Cardiac atrium fibroblast (primary cell): ENCODE measurements at places on chromosomes 2 and 18. TPM values are rescaled to one million over a fixed set of nuclear protein-coding genes. Genes with fewer than 3 reads are reported as not detected.

CFAP210 gene
- not detected in 2 replicates for total RNA-seq

ABCB6 gene
- total RNA-seq, result 39.9 and 46.0 TPM in 2 replicates

DSG1 gene
- total RNA-seq, result not detected in 2 replicates

ABCG8 gene
- not detected in 2 replicates for total RNA-seq

MAPRE3 gene
- 3.1 and 6.0 TPM in 2 replicates for total RNA-seq

RAB6C gene
- total RNA-seq, result not detected in 2 replicates

DOK1 gene
- total RNA-seq, result 27.6 and 30.6 TPM in 2 replicates
